ENCODE measurements at places on chromosomes 5 and 9. TPM values are rescaled to one million over a fixed set of nuclear protein-coding genes. Genes with fewer than 3 reads are reported as not detected.
A peak's percentile ranks its signal among the peaks of the same experiment; 100 is the strongest.

DNA sequence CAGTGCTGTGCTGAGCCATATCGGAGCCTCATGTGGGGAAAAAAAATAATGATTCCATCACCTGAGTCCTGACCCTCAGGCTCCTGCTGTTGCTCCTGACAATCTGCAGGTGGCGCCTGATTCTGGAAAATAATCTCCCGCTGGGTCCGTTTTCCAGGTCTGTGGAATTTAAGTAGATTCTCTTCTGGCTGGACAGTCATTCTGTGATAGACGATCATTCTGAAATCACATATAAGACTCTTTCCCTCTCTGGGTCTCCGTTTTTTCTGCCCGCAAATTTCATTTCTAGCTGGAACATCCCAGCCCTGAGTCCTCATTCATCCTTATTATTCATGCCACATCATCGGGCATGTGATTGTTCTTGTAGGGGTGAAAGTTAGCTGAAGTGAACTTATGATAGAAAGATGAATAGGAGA, 22.1 kb upstream of the STXBP1 start:
- DNase-seq: peak; percentile 87

- no peak for DNase-seq
Measured at GRCh38 chr5:178516504-178517235, 73.5 kb downstream of the COL23A1 start.

Gene BAG1
- total RNA-seq: 25.0 TPM

DNA sequence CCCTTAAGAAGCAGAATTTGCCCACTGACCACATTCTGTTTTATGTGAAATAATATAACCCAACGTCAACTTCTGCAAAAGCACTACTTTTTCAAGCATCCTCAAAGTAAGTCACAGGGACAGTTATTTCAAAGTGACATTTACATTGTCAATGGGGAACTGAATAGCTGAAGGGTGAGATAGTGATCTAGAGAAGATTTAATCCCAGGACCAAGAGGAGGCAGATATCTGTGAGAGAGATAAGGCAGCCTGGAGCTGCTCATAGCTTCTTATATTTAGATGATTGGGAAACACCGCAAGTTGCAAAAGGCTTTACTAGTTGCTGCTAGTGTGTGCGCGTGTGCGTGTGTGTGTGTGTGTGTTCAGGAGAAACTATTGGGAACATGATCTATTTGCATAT, 210.4 kb upstream of the RFX3 start:
- no peak for DNase-seq

GRCh38 chr9:87887661-87888480, 5.2 kb downstream of the SPATA31E1 start:
- no peak for DNase-seq

GRCh38 chr9:12838546-12838945, 63.7 kb downstream of the LURAP1L start:
- peak; percentile 71 for DNase-seq

DNA sequence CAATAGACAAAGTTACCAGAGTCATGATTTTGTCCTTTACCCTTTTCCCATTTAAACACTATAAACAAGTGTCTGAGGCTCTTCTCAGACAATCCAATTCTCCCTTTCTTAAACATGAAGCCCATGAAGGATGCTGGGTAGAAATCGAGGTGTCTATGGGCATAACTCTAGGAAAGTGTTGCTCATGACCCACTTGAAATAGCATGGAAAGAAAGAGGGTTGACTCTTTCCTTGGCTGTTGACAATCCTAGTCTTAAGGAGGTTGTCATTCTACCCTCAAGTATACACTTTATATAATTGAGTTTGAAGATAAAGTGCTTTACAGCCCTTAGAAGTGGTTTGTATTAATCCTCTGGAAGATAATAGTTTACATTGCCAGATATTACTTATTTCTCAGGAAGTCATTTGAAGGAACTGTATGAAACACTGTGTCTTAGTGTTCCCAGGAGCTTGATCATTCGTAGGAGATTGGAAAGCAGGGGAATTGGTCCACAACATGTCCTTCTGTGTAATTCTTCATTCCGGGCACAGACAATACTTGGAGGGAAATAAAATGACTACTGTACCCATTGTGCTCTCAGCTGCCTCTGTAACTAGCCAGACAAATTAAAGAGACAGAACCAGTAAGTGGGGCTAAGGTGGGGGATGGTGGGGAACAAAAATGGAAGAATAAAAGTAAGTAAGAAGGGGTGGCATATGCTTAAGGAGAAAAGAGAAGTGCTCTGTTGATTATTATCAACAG, 1078.3 kb upstream of the DMAC1 start:
- DNase-seq: no peak

Gene MED27
- total RNA-seq: 21.4 TPM

DNA sequence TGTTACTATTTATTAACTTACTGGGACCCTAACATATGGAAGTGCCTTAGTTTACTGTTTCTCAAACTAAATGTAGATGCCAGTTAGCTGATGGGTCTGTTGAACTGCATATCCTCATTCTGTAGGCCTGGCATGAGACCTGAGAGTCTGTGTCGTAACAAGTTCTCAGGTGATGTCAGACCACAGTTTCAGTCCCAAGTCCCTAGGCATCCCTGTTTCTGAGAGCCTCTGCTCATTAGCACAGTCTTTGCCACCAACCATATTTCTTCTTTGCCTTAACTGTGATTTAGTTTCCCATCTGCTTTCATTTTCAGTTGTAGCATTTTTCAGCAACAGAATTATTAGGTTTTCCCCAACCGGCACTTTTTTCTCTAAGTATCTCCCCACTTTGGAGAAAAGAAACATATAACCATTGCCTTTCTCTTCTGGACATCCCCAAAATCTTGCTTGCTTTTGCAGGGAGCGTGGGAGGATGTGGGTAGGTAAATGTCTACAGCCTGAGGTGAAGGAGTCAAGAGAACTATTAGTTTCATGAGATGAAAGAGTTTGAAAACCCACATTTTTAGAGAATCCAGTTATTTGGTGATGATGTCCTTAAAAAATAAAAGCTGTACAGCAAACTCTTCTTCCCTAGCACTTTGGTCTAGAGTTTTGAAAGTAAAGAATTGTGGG, 74.6 kb downstream of the NUDT12 start:
- no peak for DNase-seq

DNA sequence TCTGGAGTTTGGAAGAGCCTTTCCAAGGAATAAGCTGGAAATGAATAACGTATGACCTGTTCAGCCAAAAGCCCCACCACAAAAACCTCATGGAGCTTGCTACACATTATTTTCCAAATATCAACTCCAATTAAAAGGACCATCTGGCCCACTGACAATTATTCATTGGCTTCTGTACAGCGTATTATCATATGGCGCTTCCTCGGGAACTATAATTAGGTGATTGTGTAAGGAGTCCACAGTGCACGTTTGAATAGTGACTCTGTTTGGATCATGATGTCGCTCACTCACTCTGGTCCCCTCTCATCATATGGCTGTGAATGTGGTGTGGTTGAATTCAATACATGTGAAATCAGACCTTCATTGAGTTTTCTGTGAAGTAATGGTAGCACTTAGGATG, 52.1 kb downstream of the GDNF start:
- DNase-seq: peak; percentile 54

GRCh38 chr9:114501796-114502682, 3.2 kb downstream of the WHRN start:
- peak; percentile 52 for DNase-seq

Gene CD74
- total RNA-seq: not detected

Gene OCLN
- 0.76 TPM for total RNA-seq

DNA sequence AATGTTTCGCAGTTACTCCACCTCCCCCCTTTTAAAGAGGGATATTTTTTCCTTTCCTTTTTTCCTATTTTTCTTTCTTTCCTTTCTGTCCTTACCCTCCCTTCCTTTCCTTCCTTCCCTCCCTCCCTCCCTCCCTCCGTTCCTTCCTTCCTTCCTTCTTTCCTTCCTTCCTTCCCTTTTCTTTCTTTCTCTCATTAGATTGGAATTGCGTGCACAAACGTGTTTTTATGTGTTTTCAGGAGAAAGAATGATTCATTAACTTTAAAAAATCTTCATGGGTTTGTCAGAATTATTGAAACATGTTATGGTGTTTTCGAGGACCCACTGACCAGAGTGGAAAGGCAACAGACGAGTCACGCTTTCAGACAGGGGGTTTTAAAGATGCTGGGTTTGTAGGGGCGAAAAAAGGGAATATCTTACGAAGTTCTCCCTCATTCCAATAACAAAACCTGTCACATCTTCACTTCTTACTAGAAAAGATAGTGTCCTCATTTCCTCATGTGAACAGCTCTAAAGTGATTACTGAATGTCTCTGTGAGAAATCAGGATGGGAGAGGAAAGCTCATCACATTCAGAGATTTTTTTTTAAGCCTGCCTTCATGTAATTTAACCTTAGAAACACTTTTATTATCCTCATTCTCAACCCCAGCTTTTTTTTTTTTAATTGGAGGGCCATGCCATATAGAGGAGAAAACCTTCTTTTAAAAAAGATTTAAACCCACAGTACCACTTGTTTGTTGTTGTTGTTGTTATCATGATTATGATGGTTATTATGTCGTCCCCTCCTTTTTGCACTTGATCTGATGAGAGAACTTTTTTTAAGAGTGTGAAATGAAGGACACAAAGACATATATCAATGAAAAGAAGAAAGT, 21.9 kb downstream of the NR2F1 start:
- DNase-seq: no peak

- no peak for DNase-seq
Measured at GRCh38 chr5:22835686-22836085, 17.5 kb downstream of the CDH12 start.

Gene SPATA31E1
- total RNA-seq: not detected

DNA sequence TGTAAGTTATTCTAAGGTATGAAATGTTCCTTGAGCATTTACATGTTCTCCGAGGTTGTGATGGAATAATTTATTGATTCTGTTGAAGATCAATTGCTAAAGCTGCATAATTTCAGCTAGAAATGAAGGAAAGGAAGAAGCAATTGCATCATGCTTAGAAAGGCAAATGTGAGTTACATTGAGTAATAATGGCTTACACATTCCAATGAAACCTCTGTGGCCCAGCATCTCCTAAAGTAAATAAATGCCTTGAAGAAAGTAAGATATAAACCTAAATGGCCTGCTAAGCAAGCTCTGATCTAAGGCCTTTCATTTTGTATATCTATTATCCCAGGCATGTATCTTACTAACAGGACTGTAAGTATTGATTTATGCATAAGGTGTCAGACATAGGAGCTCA, 677.3 kb upstream of the RGMB start:
- peak; percentile 79 for DNase-seq

GRCh38 chr9:125835655-125836054, 88.5 kb downstream of the PBX3 start:
- no peak for DNase-seq

GRCh38 chr5:35598707-35599370, 18.8 kb upstream of the SPEF2 start:
- DNase-seq: no peak

DNA sequence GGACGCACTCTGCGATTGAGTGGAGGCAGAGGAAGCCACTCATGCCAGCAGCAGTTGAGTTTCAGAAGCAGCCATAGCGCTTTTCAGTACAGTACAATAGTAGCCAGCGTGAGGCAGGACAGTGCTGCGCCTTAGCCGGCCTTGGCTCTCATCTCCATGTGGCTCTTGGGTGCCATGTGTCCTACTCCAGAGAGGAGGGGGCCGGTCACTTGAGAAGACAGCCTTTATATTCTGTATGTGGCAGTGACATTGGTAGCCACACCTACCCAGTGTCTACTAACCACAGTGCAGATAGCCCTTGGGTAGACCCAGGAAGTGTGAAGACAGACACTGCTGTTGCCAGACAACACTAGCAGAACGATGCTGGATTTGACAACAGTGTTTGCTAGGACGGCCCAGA, 42.3 kb downstream of the FAM78A start:
- no peak for DNase-seq

GRCh38 chr5:17070647-17071046, 134.6 kb upstream of the MYO10 start:
- peak; percentile 6 for DNase-seq

DNA sequence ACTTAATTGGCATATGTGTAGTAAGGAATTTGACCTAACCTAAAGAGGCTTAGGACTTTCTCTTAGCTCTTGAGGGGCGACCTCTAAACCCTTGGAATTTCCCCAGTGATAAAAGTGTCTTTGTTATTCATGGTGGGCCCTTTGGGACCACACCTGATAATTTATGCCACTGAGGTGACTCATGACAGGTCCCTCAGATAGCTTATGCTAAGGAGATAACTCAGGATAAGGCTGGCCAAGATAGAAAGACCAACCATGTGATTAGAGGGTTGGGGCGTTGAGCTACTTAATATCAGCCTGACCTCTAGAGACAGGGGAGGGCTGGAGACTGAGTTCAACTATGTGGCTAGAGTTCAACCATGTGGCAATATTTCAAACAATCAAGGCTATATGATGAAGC, 218.1 kb downstream of the AP3B1 start:
- DNase-seq: no peak

- no peak for DNase-seq
Measured at GRCh38 chr9:114619191-114619761, 8.2 kb downstream of the TMEM268 start.

- no peak for DNase-seq
Measured at GRCh38 chr9:37559855-37560592, 16.2 kb downstream of the FBXO10 start.

Gene PCDHB9
- total RNA-seq: 2.5 TPM

All from GM23248 (cell line).